Activated naive CD4-positive, alpha-beta T cell treated with anti-CD3 and anti-CD28 coated beads, Interleukin-2, amount 10 ng/mL, durations not matched to agents 7 days and 5 days (primary cell): ENCODE measurements at places on chromosomes 7 and 10.

- H3K27ac ChIP-seq, result no peak overlapping the region
- no peak overlapping the region for H3K4me3 ChIP-seq
- peaks cover 21% of the 10 kb centered on the region for H3K27me3 ChIP-seq
Measured at GRCh38 chr10:70923696-70924095, 35.3 kb upstream of the PCBD1 start.

DNA sequence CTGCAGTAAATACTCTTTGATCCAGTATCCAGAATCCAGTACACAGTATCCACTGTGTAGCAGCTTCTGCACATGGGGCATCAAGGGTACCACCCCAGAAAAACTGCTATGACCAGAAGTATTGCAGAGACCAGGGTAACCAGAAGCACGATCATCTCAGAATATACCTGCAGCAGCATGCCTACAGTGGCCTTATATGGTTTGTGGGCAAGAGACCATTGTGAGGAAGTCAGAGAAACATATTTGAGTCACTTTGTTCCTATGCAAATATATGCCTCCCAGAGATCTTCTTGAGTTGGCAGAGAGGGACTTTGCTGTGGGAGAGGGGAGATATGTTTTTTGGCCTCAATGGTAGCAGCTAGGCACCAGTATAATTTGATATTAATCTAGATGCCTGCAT, 206.4 kb upstream of the LRRTM3 start:
- H3K27ac ChIP-seq, result no peak overlapping the region
- no peak overlapping the region for H3K4me3 ChIP-seq
- H3K4me1 ChIP-seq, result no peaks in the 10 kb centered on the region
- H3K27me3 ChIP-seq, result no peaks in the 10 kb centered on the region

GRCh38 chr7:13794581-13794980, 194.9 kb downstream of the ETV1 start:
- no peak overlapping the region for H3K4me3 ChIP-seq
- no peak overlapping the region for H3K27ac ChIP-seq
- no peaks in the 10 kb centered on the region for H3K36me3 ChIP-seq
- H3K27me3 ChIP-seq, result no peaks in the 10 kb centered on the region

DNA sequence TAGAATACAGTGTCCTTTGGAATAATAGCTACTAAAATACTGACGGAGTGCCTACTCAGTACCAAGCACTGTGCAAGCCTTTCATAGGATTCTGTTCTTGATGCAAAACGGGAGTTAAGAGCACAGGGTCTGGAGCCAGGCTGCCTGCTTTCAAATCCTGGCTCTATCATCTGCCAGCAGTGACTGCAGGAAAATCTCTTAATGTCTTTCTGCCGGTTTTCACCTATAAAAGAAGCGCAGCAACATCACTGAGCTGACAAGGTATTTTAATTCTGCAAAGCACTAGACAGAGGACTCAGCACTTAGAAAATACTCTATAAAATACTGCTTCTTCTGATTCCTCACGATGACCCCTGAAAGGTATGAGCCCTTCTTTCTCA, 659 bp downstream of the FIGNL1 start:
- H3K27me3 ChIP-seq, result peaks cover 8% of the 10 kb centered on the region
- H3K4me3 ChIP-seq, result peak overlapping the region; percentile 91
- H3K36me3 ChIP-seq, result peaks cover 29% of the 10 kb centered on the region
- H3K27ac ChIP-seq, result peak overlapping the region; percentile 92
- H3K4me1 ChIP-seq, result peaks cover 53% of the 10 kb centered on the region

GRCh38 chr7:3495530-3495929, 194.5 kb downstream of the SDK1 start:
- no peak overlapping the region for H3K4me3 ChIP-seq
- H3K36me3 ChIP-seq, result no peaks in the 10 kb centered on the region
- no peaks in the 10 kb centered on the region for H3K27me3 ChIP-seq
- H3K4me1 ChIP-seq, result peaks cover 7% of the 10 kb centered on the region

GRCh38 chr10:73126343-73126742, 16.1 kb downstream of the NUDT13 start:
- no peaks in the 10 kb centered on the region for H3K27me3 ChIP-seq
- DNase-seq, result no peak
- no peak overlapping the region for H3K4me3 ChIP-seq
- peaks cover 27% of the 10 kb centered on the region for H3K36me3 ChIP-seq
- H3K27ac ChIP-seq, result no peak overlapping the region
- no peaks in the 10 kb centered on the region for H3K4me1 ChIP-seq

DNA sequence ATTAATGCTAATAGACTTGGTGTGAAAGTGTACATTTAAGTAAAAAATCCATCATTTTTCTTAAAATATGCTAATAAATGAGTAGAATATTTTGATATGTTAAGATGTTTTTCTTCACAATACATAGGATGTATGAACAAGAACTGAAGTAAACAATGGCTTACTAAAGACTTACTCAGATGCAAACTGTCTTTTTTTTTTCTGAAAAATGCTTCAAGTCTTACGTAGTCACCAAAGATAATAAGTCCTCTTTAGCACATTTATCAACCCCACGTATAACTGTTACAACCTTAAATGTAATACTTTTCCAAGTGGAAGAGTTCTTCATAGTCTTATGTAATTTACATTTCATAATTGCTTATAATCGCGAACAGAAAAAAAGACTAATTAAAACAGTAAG, 54.8 kb downstream of the MDFIC start:
- H3K4me3 ChIP-seq, result no peak overlapping the region
- DNase-seq, result no peak
- H3K27me3 ChIP-seq, result no peaks in the 10 kb centered on the region
- peaks cover 42% of the 10 kb centered on the region for H3K36me3 ChIP-seq

DNA sequence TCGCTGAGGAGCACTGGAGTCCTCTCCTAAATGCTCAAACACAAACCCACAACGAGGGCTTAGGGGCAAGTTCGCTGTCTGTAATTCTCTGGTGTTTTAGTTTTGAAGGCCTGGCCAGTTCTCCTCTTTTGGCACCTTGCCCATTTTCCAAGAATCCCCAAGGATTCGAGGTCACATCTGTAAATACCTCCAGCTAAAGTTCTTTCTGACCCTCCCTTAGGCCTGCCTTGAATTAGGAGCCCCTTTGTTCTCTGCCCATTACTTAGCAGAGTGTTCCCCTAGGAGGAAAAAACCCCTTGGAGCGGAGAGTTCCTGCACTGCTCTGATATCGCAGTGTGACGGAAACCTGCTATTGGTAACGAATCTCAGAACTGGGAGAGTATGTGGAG, 743 bp upstream of the PYROXD2 start:
- peak overlapping the region; percentile 62 for H3K27ac ChIP-seq
- peaks cover 16% of the 10 kb centered on the region for H3K36me3 ChIP-seq
- no peak for DNase-seq
- H3K27me3 ChIP-seq, result no peaks in the 10 kb centered on the region

GRCh38 chr10:56583316-56583715, 222.3 kb upstream of the ZWINT start:
- H3K27me3 ChIP-seq, result no peaks in the 10 kb centered on the region
- H3K4me3 ChIP-seq, result no peak overlapping the region
- no peak for DNase-seq
- H3K4me1 ChIP-seq, result no peaks in the 10 kb centered on the region
- no peaks in the 10 kb centered on the region for H3K36me3 ChIP-seq

DNA sequence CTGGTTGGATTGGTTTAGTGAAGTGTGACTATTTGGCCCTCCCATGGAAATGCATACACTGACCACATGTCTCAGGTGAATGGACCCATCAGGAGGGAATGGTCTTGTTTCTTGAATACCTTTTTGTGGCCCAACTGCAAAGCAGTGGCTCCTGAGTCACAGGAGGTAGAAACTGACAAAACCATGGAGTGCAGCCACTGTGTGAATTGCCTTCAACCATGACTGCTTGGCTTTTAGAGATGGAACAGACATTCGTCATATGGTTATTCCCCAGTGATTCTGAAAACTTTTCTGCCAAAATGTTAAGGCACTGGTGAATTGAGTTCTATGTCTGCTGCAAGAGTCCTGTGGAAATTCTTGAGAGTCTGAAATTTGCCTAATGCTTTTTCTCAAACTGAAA, 64.7 kb downstream of the CDK14 start:
- H3K4me3 ChIP-seq, result no peak overlapping the region
- H3K27me3 ChIP-seq, result no peaks in the 10 kb centered on the region

- no peak for DNase-seq
- H3K36me3 ChIP-seq, result peaks cover 3% of the 10 kb centered on the region
- H3K4me3 ChIP-seq, result no peak overlapping the region
- H3K4me1 ChIP-seq, result peaks cover 13% of the 10 kb centered on the region
- H3K27ac ChIP-seq, result no peak overlapping the region
Measured at GRCh38 chr10:70442332-70442988, 979 bp upstream of the NODAL start.

- no peaks in the 10 kb centered on the region for H3K27me3 ChIP-seq
- H3K4me1 ChIP-seq, result peaks cover 2% of the 10 kb centered on the region
- DNase-seq, result no peak
- H3K27ac ChIP-seq, result no peak overlapping the region
- no peak overlapping the region for H3K4me3 ChIP-seq
- H3K36me3 ChIP-seq, result peaks cover 4% of the 10 kb centered on the region
Measured at GRCh38 chr10:129626796-129627435, 159.9 kb downstream of the MGMT start.

- peaks cover 8% of the 10 kb centered on the region for H3K4me1 ChIP-seq
- no peak overlapping the region for H3K4me3 ChIP-seq
- no peak overlapping the region for H3K27ac ChIP-seq
- peaks cover 26% of the 10 kb centered on the region for H3K27me3 ChIP-seq
Measured at GRCh38 chr10:48287417-48288391, 13.2 kb upstream of the FRMPD2 start.

DNA sequence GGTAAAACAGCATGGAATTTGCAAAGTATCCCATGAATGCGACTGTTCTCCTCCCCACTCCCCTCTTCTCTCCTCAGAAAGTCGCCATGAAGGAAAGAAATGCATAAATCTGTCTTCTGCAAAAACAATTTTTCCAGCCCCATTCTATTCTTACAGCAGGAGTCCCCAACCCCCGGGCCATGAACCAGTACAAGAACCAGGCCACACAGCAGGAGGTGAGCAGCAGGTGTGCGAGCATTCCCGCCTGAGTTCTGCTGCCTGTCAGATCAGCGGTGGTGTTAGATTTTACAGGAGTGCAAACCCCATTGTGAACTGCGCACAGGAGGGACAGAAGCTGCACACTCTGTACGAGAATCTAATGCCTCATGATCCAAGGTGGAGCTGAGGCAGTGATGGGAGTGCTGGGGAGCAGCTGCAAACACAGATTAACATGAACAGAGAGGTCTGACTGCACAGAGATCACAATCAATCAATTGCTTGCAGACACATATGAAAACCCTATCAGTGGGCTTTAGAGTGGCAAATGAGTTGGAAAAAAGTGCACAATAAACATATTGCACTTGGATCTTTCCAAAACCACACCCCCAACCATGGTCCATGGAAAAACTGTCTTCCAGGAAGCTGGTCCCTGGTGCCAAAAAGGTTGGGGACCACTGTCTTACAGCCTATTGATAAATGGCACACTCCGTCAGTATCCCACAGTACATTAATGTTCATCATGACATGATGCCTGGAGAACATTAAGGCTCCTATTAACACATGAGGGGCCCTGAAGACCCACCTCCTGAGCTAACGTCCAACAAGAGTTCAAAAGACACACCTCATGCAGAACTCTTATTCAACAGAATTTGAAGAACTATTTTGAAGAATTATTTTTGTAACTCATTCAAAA, 205.0 kb downstream of the PTPRN2 start:
- no peaks in the 10 kb centered on the region for H3K36me3 ChIP-seq
- H3K4me1 ChIP-seq, result no peaks in the 10 kb centered on the region
- no peaks in the 10 kb centered on the region for H3K27me3 ChIP-seq
- no peak overlapping the region for H3K4me3 ChIP-seq
- no peak overlapping the region for H3K27ac ChIP-seq
- no peak for DNase-seq

DNA sequence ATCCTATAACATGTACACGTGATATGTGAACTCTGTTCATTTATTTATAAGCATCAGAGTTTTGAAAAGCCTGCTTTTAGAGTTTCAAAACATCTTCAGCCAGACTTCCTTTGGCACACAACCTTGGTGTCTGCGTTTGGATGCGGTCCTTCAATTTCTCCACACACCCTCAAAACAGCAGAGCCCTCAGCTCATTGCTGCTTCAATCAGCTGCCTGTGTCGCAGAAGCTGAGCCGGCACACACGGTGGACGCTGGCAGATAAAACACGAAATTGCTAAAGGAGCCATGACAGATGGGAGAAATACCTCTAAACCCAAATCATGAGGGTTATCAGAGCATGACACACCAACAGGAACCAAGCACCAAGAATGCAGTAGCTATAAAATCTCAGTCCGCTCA, 396.4 kb upstream of the AKR1E2 start:
- no peaks in the 10 kb centered on the region for H3K4me1 ChIP-seq
- no peak overlapping the region for H3K27ac ChIP-seq
- H3K36me3 ChIP-seq, result no peaks in the 10 kb centered on the region
- no peak overlapping the region for H3K4me3 ChIP-seq

DNA sequence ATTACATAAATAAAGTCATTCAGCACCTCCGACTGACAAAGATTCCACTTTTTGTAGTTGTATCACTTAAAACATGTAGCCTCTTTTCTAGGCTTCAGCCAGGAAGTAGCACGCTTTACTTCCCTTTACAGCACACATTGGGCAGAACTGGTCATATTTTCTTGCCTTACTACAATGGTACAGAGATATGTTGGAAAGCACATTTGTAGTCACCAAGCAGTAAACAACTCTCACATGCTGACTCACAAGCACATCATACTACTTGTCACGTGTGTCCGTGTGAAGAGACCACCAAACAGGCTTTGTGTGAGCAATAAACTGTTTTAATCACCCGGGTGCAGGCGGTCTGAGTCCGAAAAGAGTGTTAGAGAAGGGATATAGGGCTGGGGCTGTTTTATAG, 1071.8 kb downstream of the DNAJB9 start:
- no peak for DNase-seq
- no peaks in the 10 kb centered on the region for H3K36me3 ChIP-seq
- H3K27ac ChIP-seq, result no peak overlapping the region
- no peaks in the 10 kb centered on the region for H3K4me1 ChIP-seq
- H3K4me3 ChIP-seq, result no peak overlapping the region
